Thoracic aorta endothelial cell (primary cell): ENCODE measurements at places on chromosomes 1 and 21. TPM values are rescaled to one million over a fixed set of nuclear protein-coding genes. Genes with fewer than 3 reads are reported as not detected.

TNFRSF1B gene
- 28.1 and 30.5 TPM in 2 replicates for total RNA-seq

RAP1A gene
- 42.2 and 53.1 TPM in 2 replicates for total RNA-seq

CBR1 gene
- total RNA-seq: 71.8 and 73.1 TPM in 2 replicates

S100A12 gene
- not detected in 2 replicates for total RNA-seq

CD84 gene
- not detected in 2 replicates for total RNA-seq

FNDC5 gene
- 0.13 TPM in 1 of 2 replicates, not detected in the other for total RNA-seq

KIF26B gene
- total RNA-seq: under 0.01 and 0.14 TPM in 2 replicates

CLDN8 gene
- total RNA-seq: not detected in 2 replicates

KRTAP10-6 gene
- not detected in 2 replicates for total RNA-seq

UCK2 gene
- 91.8 and 120 TPM in 2 replicates for total RNA-seq

HLX gene
- 13.2 and 20.8 TPM in 2 replicates for total RNA-seq
